NCI-H187 treated with DMSO at 0.1 percent for 48 hours (cell line): ENCODE measurements at places on chromosomes 1 and 21.

DNA sequence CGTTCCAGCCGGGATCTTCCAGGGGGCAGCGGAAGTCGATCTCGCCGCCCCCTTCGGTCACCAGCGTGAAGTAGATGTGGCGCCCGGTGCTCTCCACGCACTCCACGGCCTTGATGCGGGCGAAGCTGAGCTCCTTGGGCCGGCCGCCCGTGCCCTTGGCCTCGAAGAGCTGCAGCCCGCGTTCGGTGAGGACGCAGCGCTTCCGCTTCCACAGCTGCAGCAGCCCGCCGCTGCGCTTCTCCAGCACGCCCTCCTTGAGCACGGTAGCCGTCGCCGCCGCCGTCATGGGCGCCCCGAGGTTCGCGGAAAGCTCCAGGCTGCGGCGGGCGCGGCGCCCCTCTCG is 516 bp downstream of the PHLDA3 start:
- no peak for DNase-seq

GRCh38 chr1:61083013-61083806 is 849 bp downstream of the NFIA start:
- DNase-seq, result no peak

DNA sequence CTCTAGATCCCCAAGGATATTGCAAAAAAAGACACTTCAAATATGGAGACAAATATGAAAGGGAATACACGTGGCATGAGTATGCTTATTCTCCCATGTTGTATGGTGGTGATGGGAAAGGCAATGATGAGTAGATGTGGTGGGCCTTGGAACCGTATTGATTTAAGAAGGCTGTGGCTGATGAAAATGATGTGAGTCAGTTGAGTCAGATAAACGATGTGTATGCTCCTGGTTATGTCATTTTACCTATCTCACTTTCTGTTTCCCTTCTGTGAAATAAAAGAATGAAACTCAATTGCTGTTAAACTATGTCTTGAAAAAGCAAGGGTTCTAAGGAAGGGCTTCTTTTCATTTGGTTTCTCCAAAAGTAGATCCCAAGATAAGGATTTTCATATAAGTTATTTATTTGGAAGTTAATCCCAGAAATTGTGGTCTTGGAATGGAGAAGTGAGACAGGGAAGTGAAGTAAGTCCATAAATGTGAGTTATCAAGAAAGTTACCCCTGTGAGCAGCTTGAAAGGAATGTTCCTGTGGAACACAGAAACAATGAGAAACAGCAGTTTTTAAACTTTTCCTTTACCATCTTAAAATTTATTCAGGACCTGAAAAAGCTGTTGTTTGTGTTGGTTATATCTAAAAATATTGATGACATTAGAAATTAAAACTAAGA is 292.0 kb downstream of the DUSP10 start:
- DNase-seq, result no peak

- DNase-seq, result no peak
Observed at GRCh38 chr1:180131510-180131909, 23.2 kb upstream of the QSOX1 start.

DNA sequence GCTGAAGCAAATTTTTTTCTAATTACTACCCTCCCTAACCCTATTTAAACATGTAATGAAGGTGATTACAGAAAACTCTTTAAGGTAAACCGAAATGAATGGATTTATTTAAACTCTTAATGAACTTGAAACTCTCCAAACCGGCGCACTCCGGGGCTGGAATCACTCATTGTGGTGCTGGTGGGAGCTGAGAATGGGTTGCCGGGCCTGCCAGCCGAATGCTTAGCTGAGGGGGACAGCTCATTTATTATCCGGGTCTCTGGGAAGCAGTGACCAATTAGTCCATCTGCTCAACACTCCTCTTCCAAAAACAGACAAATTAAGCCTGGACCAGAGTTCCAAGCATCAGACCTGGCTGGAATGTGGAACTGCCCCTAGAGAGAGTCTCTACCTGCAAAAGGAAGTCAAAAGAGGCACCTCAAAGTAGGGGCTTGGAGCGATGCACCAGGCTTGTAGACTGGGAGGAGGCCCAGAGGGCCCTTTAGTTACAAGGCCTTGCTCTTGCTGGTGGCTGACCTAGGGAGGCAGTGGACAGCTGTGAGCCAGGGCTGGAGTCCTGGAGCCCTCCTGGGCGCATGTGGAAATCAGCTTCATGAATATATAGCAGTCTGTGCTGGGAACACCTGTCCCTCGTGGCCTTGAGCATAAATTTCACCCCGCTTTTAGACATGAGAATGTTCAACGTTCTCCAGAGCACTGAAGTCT is 320.7 kb downstream of the AJAP1 start:
- DNase-seq, result no peak
